GM23338 (cell line): ENCODE measurements at places on chromosomes 12 and 14. TPM values are rescaled to one million over a fixed set of nuclear protein-coding genes. Genes with fewer than 3 reads are reported as not detected.

CPNE6 gene
- total RNA-seq = not detected in 2 replicates

GPR162 gene
- total RNA-seq = 3.0 and 5.0 TPM in 2 replicates

RNFT2 gene
- total RNA-seq = 19.7 and 22.9 TPM in 2 replicates

ABCB9 gene
- 7.0 and 7.7 TPM in 2 replicates for total RNA-seq
